ENCODE measurements at places on chromosomes 12 and 14.

DNA sequence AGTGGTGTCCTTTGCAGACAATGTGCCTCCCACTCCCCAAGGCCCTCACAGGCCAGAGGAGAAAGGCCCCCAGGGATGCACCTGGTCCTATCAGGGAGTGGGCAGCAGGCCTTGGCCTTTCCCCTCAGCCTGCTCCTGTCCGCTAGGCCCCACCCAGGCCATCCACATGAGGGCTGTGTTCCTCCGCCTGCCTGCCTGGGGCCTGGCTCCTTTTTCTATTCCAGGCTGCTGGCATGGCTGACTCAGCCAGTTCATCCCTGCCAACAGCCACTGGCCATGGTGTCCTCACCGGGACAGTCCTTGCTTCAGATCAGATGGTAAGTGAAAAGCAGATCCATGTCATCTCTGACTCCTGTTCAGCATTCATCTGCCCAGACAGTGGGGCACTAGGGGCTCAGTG is 13.4 kb downstream of the ISM2 start:
- no peak for DNase-seq

DNA sequence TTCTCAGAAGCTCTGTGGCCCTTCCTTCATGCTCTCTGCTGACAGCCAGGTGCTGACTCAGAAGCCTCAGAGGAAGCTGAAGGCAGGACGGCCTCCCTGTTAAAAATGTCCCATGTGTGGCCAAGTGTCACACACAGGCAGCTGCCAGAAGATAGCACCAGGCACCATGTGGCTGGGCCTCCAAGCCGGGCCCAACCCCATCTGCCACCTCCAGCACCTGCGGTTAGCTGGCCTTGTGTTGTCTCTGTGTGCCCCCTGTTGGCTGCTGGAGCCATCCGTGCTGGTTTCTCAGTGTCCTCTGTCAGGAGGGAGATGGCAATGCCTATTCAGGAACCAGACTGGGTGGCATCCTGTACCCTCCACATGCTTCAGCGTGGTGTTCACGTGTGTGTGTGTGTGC is 63.2 kb downstream of the TSPAN11 start:
- peak; percentile 25 for DNase-seq

- DNase-seq = peak; percentile 37
These were observed 945 bp upstream of the HIP1R start for GRCh38 chr12:122834104-122834920.

- DNase-seq = no peak
These were observed 133.8 kb upstream of the NUDT4 start for GRCh38 chr12:93243689-93244513.

GRCh38 chr12:12671850-12672660 is 23.9 kb downstream of the GPR19 start:
- no peak for DNase-seq

DNA sequence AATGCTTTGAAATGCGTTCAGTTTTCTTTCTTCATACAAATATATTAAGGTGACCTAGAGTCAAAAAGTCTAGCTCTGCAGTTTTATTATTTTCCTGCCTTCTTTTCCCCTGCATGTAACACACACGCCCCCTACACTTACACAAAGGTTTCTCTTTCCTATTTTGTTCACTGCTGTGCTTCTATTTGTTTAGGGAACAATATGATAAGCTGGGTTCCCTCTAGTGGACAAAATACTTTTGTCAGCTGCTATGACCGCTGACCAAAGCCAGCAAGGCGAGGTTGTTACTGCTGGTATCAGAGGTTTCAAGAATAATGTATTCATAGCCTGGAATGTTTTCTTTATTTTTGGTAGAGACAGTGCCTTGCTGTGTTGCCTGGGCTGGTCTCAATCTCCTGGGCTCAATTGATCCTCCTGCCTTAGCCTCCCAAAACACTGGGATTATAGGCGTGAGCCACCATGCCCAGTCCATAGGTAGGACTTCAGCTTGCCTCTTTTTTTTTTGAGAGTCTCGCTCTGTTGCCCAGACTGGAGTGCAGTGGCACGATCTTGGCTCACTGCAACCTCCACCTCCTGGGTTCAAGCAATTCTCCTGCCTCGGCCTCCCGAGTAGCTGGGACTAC is 33.4 kb downstream of the FNTB start:
- DNase-seq = no peak

- DNase-seq = no peak
These were observed 1.2 kb downstream of the SART3 start for GRCh38 chr12:108559748-108560147.

- no peak for DNase-seq
These were observed 94.2 kb upstream of the FGD4 start for GRCh38 chr12:32305163-32305562.

GRCh38 chr14:90368946-90369721 is 27.7 kb upstream of the CALM1 start:
- no peak for DNase-seq

- no peak for DNase-seq
These were observed 64.8 kb downstream of the NKX2-1 start for GRCh38 chr14:36455241-36455627.

DNA sequence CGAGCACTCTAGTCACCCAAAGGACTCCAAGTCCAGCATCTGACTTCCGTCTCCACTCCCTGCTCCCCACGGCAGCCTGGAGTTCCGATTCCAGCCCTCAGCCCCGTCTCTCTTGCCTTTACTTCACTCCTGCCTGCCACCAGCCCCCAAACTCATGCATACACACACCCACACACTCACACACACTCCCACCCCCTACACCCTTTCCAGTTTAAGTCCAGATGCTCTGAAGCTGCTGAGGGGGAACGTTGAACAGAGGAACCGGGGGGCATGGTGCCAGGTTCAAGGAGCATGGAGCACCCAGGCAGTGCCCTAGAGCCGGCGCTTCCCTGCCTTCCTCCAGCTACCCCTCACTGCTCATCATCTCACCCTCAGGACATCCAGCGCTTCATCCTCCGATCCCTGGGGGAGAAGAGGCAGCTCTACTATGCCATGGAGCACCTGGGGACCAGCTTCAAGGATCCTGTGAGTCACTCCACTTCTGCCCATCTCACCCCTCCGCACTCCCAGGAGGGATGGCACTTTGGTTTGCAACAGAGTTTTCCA is 3.3 kb downstream of the P3H3 start:
- DNase-seq = no peak

DNA sequence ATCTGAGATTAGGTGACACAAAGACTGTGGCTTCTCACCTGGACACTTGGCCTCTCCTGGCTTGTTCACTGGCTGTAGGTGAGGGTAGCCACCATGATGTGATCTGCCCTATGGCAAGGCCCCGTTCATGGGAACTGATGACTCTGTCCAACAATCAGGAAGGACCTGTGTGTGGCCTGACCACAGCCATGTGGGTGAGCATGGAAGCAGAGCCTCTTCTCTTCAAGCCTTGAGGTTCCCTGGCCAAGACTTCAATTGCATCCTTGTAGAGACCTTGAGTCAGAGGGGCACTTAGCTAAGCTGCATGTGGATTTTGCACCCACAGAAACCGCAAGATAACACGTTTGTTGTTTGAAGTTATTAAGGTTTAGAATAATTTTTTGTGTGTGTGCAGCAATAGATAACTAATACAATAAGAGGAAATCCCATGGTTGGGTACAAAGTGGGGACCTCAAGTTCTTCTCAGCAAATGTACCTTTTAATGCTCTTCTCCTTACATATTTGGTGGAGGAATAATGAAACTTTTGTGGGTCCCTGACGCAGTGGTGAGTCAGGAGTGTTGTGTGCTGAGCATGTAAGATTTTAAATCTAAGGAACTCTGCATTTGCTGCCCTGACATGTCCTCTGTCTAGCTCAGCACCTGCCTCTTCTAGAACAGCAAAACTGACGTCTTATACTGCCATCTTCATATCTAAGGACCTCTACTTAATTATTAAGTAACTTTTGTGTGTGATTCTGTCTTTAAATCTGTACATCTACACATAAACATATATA is 27.5 kb upstream of the PLEKHG7 start:
- DNase-seq = no peak

- DNase-seq = no peak
These were observed 6.9 kb upstream of the CMKLR1 start for GRCh38 chr12:108345716-108346633.

- DNase-seq = no peak
These were observed 234.4 kb downstream of the SEC23A start for GRCh38 chr14:38868399-38869290.

DNA sequence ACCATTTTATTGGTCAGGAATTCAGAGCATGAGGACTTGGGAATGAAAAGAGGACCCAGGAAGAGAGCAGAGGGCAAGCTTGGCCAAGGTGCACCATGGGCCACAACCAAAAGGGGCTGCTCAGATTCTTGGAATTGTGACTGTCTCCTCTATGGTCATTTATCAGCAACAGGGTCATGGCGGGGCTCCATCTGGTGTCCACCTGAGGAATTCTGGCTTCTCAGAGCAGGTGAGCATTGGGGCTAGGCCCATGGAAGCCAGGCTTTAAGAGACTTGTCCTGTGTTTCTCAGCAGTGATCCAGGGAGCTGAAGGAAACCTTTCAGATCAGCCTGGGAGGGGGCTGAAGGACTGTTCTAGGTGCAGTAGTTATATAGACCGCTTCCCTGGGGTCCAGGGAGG is 2.6 kb upstream of the RIN3 start:
- no peak for DNase-seq

- DNase-seq = no peak
These were observed 66.1 kb upstream of the GRIP1 start for GRCh38 chr12:66744956-66745383.

GRCh38 chr12:131136539-131136872 is 182.8 kb downstream of the ADGRD1 start:
- DNase-seq = no peak

DNA sequence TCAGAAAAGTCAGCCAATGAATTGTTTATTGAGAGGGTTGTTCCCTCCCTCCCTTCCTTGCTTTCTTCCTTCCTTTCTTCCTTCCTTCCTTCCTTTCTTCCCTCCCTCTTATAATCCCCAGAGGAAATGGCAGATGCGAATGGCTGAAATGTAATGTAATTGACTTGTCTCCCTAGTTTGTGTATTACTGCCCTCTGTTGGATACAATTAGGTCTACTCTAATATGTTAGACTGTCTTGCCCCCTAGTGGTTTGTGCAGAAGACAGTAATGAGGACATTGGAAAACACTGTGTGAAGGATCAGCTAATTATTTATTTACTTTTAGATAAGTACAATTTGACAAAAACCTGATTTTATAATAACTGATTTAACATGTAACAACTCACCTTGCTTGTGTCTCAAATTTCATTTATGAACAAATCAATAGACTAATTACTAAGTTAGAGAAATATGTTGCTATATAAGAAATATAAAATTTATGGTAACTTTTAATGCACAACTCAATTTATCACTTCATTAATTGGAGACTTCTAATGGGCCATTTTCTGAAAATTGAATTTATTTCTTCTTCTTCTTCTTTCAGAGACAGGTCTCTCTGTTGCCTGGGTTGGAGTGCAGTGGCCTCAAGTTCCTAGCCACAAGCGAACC is 229.8 kb upstream of the LRIG3 start:
- DNase-seq = no peak

- no peak for DNase-seq
These were observed 54.5 kb downstream of the PDZRN4 start for GRCh38 chr12:41242603-41243002.

DNA sequence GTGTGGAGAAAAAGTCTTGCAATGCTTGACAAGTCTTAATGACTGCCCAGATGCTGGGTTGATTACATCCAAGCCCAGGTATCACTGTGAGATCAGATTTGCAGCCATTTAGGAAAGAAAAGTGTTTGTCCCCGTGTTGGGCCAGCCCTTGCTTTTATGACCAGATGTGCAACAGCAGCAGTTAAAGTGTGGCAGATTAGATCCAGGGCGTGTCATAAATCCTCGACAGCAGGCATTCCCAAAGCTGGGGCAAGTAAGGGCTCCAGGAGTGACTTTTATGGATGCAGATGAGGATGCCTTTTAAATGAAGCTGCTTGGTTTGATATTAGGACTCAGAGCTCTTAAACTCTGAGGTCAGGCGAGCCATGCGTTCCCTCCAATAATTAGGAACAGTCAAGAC is 1.7 kb downstream of the SMOC1 start:
- DNase-seq = no peak

DNA sequence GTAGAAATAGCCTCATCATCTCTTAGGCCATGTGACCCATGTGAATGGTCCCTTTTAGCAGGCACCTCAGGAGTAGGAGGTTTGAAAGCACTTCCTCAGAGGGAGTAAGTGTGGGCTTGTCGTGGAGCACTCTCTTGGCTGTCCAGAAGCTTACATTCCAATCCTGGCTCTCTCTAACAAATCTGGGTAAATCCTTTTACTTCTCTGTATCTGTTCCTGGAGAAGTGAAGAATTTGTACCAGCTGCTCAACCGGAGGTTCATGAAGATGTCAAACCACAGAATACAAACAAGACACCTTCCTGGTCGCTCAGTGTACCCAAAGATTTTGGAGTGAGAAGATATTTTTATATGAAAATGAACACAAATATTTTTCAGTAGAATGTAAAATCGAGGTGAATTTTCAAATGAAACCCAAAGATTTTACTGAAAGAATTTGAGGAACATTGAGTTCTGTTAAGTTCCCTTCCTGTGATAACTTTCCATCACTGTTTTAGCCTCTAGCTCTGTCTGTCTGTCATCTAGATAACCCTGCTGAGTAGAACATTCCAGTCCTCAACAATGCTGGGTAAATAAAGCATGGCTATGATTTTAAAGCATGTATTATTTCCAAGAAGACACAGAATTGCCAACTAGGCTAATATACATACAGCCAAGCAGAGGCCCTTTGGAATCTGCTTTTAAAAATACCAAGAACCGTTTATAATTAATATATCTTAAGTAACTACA is 263.9 kb upstream of the RGS6 start:
- DNase-seq = no peak

GRCh38 chr12:68200854-68201253 is 24.8 kb downstream of the IL26 start:
- no peak for DNase-seq

DNA sequence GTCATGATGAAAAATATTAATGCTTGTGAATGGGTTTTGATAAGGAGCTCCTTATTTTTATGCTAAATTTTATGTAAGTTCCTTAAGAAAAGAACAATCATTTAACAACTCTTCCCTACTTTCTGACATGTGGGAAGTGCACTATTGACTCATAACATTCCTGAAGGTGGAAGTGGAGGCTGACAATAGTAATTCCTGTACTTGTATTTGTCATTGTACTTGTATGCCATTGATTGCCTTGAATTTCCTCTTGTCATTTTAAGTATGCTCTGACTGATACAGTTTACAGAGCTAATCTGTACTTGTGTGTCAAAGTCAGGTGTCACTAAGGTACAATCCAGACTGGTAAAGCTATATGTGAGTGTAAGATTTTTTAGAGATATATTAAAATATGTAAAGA is 440.0 kb downstream of the SLC16A7 start:
- no peak for DNase-seq

- DNase-seq = no peak
These were observed 7.1 kb downstream of the NUAK1 start for GRCh38 chr12:106131676-106132075.

DNA sequence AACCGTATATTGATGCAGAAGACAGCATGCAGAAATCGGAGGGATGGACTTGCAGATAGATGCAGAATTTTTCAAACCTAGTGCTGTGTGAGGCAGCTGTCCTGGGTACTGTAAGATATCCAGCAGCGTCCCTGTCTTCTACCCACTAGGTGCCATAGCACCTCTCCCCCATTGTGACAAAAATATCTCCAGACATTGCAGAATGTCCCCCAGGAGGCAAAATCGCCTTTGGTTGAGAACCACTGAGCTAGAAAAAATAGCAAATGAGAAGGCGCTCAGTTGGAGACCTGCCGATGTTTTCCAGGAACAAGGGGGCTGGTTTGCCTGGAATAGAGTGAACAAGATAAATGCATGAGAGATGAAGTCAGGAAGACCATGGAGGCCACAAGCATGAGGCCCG is 67.9 kb upstream of the TMEM132D start:
- no peak for DNase-seq
